Activated CD4-positive, alpha-beta T cell treated with anti-CD3 and anti-CD28 coated beads, Interleukin-2, amount 50 U/mL, for 24 hours (primary cell): ENCODE measurements at places on chromosomes 3 and 15.

DNA sequence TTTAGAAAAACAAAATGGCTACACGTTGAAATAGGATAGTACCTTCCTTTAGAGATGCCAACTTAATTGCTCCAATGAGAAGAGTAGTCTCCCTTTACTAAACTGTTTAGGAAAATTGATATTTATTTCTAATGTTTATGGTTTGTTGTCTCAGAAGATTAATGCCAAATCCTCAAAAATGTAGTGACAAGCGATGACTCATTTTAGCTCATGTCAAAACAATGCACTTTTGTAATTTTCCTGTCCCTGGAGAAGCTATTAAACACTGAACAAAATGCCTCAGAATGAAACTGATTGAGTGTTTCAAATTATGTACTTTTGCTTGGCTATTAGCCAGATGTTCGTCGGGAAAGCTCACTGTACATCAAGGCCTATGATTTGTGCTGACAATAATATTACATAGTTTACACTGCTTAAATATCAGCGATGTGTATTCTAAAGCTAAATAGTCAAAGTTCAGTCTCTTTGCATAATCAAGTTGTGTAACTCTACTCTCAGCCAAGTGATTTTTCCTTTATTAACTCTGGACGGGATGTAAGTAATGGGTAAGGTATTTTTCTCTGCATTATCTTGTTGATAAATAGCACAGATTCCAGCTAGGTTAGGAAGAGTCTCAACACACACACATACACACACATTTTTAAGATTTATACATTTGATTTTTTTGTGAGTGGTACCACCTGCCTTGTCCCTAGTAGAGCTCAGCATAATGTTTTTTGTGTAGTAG, 83.7 kb downstream of the CMSS1 start:
- no peak for DNase-seq

- no peak for DNase-seq
Measured at GRCh38 chr15:44719293-44719999, 8.1 kb downstream of the B2M start.

DNA sequence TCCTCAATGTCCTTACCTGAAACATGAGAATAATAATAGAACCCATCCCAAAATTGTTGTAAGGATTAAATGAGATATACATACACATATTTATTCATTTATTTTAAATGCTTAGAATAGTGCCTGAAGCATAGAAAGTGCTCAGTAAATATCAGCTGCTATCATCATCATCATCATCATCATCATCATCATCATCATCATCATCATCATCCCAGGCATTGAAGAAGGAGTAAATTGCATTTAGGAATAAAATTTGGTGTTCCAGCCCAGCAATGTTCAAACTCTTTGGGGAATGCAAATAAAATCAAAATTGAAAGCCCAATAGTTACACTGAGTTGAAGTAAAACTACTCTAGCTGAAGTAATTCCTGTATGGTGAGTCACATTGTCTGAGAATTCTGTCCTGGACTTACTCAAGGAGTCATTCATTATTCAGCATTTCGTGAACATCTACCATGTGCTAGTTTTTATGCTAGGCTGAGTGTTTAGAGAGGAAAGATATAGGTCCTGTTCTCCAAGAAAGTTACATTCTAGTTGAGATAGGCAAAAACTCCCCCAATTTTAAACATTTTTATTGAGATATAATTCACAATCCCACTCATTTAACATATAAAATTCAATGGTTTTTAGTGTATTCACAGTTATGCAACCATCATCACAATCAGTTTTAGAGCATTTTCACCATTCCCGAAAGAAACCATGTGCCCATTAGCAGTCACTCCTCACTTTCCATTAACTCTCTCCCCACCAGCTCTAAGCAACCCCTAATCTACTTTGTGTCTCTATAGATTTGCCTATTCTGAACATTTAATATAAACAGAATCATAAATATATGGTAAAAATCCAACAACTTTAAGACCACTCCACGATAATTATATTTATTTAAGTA, 107.2 kb downstream of the FRMD5 start:
- no peak for DNase-seq

DNA sequence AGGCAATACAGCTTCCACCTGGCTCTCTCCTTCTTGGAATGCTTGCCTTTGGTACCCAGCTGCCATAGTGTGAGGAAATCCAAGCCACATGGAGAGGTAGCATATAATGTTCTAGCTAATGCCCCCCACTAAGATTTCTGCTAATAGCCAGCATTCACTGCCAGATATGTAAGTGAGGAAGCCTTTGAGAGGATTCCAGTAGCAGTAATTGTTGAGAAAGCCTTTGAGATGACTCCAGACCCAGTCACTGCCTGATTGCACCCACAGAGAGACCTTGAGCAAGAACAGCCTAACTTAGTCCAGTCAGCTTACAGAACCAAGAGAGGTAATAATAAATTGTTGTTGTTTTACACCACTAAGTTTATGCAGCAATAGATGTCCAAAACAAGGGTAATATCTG, 63.1 kb downstream of the STRIT1 start:
- no peak for DNase-seq

GRCh38 chr15:26773917-26774316, 1.1 kb upstream of the GABRB3 start:
- no peak for DNase-seq

DNA sequence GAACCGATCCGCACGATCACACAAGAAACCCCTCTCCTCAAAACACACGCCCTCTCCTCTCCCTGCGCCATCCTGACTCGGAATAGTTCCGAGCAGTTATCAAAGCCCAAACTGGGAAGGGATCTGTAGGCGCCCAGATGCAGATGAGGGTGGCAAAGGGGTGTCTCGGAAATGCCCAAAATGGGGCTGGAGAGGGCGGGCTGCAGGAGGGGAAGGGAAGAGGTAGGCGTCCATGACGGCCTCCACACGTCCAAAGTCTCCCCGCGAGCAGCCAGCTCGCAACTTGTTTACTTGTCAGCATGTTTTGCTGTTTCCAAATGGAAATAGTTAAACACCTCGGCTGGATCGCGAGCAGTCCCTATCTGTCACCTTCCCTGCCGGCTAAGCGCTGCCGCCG, 1.5 kb downstream of the NTRK3 start:
- no peak for DNase-seq

DNA sequence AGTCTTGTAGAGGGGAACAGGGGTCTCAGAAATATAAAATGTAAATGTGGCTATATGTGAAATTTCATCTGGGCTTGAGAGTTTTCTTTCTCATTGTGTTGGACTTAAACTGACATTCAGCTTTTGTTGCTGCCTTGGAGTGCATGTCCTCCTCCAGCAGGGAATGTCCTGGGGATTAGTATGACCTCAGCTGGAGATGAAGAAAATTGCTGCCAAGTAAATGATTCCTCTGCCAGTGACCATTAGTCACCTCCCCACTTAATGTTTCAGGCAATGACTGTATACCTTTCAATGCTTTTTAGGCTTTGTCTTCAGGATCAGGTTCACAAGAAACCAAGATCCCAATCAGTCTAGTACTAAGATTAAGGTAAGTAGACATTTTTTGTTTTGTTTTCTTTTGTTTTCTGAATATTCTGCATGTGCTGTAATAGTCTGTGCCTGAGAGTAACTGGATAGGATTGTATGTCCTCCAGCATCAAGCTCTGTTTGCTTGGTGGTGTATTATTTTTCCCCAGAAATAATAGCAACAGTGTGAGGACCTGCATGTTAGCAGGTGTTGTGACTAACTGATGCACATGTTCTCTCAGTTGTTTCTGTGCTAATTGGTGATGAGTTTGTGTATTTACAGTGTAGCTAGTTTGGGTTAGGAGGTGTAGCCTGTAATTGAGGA, 18.1 kb upstream of the SLC22A13 start:
- DNase-seq, result no peak

GRCh38 chr3:189368384-189368783, 196.6 kb downstream of the TPRG1 start:
- no peak for DNase-seq

GRCh38 chr15:80152896-80153876, at the start of gene FAH:
FAH (plus strand) TSS chr15:80152999; CDS start chr15:80153055, 56 bp downstream.
- DNase-seq, result peak; percentile 22

GRCh38 chr3:136186846-136187245, 9.3 kb downstream of the MSL2 start:
- DNase-seq, result no peak

DNA sequence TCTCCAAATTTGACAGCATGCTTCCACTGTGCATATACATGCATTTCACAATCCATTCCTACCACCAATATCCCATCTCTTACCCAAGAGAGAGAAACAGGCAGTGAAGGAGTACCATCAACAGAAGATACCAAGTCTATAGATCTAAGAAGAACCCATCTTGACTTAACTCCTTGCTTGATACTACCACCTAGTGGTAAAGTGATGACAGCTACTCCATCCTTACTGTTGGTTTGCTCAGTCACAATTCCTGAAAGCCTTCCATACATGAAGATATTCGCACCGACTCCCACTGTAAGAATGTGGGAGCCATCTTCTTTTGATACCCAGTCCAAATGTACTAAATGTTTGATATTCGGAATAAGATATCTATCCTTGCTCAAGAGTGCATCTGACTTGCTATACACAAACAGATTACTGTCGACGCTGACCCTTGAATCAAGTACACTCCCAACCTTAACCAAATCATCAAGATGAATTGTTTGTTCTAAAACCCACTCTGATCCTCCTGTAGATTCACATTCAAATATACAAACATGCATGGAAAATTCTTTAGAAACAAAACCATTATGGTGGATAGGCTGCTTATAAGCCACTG, 123.1 kb downstream of the DMXL2 start:
- no peak for DNase-seq

DNA sequence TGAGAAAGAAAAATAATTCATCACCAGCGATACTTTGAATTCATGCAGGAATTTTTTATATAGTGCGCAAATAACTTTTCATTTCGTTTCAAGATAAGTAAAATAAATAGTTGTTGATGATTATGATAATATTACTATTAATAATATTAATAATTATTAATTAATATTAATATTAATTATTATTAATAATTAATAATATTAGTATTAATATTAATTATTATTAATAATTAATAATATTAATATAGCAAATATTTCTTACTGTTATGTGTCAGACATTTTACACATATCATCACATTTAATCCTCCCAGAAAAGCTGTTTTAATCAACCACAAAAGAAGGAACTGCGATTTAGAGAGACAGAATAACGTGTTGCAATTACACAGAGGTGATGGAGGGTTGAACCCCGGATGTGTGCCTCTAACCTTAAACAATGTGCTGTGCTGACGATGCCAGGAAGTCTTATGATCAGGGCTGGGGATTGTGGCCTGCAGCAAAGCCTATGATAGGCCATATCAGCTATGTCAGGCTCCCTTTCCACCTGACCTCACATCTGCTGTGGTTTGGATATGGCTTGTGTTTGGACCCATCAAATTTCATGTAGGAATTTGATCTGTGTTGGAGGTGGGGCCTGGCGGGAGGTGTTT, 263.5 kb upstream of the NR2F2 start:
- no peak for DNase-seq

- no peak for DNase-seq
Measured at GRCh38 chr3:102441832-102442231, 7.0 kb downstream of the ZPLD1 start.

- DNase-seq, result no peak
Measured at GRCh38 chr15:50798684-50799083, 33.2 kb upstream of the SPPL2A start.

DNA sequence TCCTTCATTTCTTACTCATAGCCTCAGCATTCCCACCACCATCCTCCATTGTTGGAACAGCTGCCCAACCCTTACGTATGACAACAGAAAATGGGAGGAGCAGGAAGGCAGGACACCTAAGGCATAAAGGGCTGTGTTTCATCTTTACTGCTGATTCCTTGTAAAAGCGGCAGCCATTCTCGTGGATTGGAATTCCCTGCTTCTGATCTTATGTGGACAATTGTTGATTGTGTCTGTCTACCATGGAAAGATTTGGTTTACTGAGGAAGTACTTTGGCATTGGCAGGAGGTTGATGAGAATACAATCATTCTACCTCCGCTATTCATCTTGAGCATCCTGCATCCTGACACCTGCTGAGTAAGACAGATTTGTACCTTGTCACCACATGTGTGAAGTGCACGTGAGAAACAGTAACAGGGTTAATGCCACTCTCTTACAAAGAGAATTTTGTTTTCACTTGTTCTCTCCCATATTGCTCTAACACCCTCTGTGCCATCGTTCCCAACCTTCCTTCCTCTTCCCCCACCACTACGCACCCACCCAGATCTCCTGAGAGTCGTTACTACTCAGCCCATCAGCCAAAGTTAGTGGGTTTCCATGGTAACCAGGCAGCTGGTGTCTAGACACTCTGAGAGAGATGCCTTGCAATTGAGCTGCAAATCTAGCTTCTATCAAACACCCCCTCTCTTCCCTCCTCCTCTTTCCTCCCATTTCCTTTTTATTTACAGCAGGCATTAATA, 75.7 kb downstream of the GAP43 start:
- no peak for DNase-seq

GRCh38 chr3:136943436-136943835, 14.3 kb upstream of the IL20RB start:
- no peak for DNase-seq
